ENCODE measurements at places on chromosomes 5 and 9.

DNA sequence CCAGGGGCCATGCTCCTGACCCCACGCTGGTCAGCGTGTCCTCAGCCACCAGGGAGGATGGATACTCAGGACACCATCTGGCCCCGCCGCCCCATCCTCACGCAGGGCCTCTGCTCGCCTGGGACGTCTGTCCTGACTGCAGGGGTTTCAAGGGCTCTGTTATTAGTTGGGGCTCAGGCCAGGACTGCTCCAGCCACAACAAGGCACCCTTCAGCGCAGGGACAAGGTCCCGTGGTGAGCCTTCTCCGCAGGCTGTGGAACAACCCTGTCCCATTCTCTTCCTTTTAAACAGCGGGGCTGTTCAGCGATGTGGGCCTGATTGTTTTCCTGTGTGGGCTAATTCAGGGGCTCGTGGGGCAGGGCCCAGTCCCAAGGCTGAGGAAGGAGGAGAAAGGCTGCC, 61.6 kb downstream of the SEMA4D start:
- no peak for DNase-seq

GRCh38 chr5:124240732-124241131, 505.7 kb downstream of the ZNF608 start:
- DNase-seq: no peak

DNA sequence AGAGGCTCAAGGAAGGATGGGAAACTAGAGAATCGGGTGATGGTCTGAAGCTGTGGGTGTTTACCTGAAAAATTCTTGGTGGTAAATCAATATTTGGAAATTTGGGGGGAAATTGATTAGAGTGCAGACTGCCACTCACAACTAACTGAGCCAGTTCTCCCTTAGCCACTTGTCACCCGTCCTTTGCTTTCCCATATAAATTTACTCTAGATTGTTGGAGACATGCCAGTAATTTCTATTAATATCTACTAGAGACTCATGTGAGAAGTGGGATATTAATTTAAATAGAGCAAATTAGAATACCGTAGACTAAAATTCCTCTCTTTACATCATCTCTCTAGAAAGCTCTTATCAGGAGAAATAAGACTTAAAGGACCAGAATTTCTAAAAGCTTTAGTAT, 471.3 kb upstream of the DAB2 start:
- no peak for DNase-seq

- DNase-seq: no peak
Measured at GRCh38 chr5:159227452-159227851, 18.1 kb upstream of the RNF145 start.

GRCh38 chr5:74543162-74543995, 97.1 kb downstream of the ENC1 start:
- DNase-seq: peak; percentile 22
